ENCODE measurements at places on chromosomes 4 and X.
A peak's percentile ranks its signal among the peaks of the same experiment; 100 is the strongest.

- DNase-seq: no peak
These were observed 285.6 kb downstream of the GPAT3 start for GRCh38 chr4:83821493-83821892.

DNA sequence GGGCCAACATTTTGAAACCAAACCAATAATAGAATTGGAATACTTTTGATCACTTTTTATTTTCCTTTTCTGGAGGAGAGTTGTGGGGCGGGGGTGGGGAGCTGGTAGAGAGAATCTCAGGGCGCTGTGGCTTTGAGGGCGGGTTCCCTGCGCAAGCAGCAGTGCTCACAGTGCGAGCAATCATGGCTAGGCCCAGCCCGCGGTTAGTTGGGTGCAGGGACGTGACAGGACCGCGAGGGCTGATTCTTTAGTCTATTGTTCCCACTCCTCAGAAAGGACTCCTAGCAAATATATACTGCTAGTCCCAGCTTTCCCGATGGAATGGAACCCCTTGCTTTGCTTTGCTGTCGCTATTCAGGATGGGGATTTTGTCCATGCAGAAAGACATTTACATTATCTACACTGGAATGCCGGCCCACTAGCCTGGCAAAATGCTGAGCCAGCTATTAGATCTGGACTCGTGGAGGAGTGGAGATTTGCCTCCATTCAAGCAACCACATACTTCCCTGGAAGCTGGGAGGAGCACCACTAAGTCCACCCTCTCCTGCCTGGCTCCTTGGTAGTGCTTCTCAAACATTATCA is 23.9 kb upstream of the APLN start:
- no peak for DNase-seq

GRCh38 chr4:161936625-161937550 is 226.9 kb downstream of the FSTL5 start:
- DNase-seq: no peak

DNA sequence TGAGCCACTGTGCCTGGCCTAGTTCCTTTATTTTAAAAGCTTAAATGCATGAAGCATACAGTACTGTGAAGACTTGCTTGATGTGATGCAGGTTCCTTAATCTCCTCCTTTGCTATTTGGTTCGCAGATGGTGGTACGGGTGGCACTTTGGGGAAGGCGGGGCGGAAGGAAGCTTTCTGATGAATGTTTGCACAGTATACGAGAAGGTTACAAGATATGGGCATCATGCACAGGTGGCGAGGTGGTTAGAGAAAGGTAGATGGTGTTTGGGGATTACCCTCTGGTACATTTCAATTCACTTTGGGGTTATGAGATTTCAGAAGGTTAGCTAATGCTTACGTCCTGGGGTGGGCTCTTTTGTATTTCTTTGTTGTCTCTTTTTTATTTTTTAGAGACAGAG is 17.2 kb downstream of the RHOH start:
- DNase-seq: peak; percentile 56

- DNase-seq: no peak
These were observed 1126.9 kb downstream of the STPG2 start for GRCh38 chr4:97016186-97016907.

GRCh38 chrX:74922922-74923543 is 2.2 kb downstream of the NEXMIF start:
- DNase-seq: no peak

DNA sequence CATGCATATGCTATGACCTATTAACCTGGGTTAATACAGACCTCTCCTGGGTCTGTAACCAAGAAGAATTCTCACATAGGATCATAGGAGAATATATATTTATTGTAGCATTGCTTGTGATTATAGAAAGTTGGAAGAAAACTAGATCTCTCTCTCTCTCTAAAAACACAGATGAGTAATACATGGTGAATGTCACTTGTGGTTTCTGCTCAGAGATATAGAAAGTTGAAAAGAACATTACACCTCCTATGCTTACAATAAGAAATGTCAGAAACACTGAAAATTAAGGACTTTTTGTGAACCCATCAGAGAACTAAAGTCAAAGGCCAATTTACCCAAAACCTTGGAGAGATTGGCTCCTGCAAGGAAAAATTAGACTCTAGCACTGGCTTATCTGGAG is 1389.5 kb downstream of the FAM133A start:
- no peak for DNase-seq

DNA sequence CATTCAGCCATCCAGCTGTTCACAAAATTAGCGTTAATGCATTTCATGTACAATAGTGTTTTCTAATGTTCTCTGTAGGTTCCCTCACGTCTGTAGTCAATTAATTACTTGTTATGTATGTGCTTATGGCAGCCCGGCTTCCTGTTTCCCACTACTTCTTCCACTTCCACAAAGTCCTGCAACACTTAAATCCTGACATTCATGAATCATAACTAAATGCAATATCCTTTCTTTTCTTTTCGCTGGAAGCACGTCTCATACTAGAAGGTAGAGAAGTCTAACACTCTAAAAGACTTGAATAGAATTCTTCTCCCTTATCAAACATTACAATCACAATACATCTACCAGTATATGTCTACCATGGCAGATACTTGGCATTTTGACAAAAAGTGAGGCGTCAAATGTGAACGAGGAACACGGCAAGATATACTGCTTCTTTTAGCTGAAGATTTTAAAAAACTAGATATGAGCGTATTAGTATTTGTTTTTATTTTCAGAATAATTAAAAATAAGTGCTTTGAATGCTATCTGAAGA is 239.0 kb upstream of the DIAPH2 start:
- no peak for DNase-seq

DNA sequence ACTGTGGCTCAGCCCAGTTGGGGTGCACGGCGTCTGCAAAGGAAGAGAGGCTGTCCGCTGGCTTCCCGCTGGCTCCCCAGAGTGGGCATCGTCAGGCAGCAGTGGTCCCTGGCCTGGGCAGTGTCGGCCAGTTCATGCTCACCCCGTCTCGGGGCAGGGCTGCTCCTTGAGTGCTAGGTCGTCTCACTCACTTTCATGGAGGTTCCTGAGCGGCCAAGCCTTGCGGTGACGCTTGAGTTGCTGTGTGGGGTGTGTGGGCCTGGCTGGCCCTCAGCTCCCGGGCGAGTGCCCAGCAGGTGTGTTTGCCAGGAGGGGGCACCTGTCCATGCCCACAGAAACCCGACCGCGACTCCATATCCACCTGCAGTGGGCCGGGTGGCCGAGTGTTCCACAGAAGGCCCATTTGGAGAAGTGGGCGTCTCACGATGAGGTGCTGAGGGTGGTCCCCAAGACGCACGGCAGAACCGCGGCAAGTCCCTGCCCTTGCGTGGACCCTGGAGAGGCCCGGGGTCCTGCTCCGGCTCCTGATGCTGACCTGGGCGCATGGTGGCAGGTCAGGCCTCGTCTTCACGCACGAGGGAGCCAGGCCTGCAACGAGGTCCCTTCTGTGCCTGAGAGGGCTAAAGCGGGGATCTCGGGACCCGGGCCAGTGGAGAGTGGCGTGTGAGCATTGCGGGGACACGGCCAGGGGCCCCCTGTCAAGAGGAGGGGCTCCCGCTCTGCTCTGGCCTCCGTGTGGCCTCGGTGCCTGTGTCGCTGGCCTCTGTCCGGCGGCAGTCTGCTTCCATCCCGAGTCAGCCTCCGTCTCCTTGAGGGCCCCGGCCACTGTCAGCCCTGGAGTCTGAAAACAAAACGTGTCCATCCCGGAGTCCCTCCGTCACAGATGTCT is 18.5 kb upstream of the UVSSA start:
- DNase-seq: no peak

- DNase-seq: no peak
These were observed 16.5 kb downstream of the PDLIM5 start for GRCh38 chr4:94468093-94468769.

DNA sequence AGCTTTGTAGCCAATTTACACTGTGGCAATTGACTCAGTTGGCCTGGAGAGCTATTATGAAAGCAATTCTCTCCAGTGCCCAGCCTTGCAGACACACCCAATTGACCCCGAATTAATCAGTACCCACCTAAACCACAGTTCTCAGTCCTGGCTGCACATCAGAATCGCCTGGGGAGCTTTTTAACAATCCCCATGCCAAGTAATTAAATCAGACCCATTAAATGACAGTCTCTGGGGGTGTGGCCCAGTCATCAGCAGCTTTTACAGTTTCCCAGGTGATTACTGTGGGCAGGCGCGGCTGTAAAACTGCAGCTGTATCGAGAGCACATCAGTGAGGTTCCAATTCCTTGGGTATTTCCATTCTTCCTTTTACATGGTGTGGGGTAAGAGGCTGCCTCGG is 460.9 kb upstream of the FAT1 start:
- DNase-seq: no peak

DNA sequence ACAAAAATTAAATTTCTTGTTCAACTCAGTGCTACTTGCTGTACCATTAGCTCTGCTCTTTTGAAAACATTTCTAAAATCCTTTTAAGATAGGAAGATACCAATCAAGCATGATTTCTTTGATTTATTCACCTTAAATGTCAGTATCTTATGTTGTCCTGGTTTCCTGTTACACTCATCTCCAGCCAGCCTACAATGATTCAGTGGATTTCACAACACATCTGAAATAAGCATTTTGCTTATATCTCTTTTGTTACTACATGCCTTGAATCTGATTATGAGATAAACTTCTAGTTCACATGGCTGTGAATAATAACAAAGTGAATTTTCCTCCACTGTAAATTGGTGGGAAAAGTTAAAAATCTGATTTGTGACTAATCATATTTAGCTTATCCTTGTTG is 112.5 kb upstream of the BMP3 start:
- no peak for DNase-seq

- no peak for DNase-seq
These were observed 161.8 kb downstream of the MAB21L2 start for GRCh38 chr4:150743564-150744342.

GRCh38 chr4:82578935-82579334 is 17.1 kb upstream of the TMEM150C start:
- no peak for DNase-seq

DNA sequence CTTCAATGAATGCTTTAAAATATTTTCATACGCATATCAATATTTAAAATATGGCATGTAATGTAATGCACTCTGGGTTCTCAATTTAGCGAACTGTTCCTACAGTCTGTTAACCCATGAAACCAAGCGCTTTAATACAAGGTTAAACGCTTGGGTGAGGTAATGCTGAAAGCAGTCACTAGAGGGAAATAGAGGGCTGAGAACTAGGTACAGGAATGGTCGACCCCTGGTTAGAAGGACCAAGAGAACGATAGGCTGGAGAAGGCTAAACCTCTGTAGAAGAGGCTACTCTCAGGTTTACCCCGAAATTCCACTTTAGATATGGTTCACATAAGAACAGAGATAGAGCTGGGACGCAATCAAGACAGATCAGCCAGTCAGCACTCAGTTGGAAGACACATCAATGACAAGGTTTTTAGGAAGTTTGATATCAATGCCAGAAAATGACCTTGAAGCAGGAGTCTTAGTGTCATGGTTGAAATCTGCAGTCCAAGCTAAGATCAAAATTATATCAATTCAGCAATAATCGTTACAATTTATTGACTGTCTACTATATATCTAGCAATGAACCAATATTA is 26.9 kb downstream of the ARSJ start:
- no peak for DNase-seq

GRCh38 chr4:170580651-170581050 is 490.9 kb upstream of the AADAT start:
- no peak for DNase-seq

DNA sequence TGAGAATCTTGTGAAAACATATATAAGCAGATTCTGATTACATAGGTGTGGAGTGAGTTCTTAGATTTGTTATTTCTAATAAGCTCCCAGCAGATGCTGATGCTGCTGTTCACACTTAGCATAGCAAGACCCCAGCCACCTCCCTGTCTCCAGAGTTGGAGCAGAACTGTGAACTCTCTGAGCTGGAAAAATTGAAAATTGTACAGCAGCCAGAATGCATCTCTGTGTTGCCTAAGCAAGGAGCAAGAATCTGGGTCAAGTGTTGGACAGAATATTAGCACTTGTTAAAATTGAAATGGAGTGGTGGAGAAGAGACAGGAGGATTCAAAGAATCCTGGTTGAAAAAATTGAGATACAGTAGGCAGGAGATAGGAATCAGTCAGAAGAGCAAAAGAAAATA is 146.6 kb upstream of the FAM47C start:
- no peak for DNase-seq

GRCh38 chrX:2536974-2537373 is 36.2 kb upstream of the DHRSX start:
- no peak for DNase-seq

GRCh38 chr4:89055157-89056080 is 1.6 kb downstream of the FAM13A start:
- no peak for DNase-seq

GRCh38 chr4:86894455-86894854 is 2.2 kb upstream of the C4orf36 start:
- DNase-seq: no peak

DNA sequence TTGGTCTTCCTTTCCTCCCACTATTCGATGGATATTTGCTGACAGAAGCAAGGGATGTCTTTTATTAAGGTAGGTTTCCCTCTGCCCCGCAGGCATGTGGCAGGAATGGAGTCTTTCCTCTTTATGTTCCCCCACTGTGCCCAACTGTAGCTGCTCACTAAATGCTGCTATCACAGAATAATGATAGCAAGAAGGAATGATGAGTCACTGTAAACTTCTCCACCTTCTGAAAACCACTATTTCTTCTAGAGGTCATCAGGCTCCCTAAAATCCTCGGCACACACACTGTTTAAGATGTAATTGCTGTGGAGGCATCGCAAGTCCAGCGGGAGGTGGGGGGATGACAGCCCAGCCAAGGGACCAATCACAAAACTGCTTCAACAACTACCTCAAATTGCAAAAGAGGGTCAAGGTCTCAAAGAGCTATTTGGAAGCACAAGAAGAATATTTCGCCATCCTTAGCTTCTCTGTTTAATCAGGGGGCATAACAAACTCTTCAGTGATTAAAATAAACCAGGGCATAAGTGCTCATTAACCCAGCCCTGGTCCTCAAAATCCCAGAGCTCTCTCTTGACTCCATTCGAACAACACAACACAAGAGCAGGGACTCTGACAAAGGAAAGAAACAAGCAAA is 13.9 kb downstream of the QDPR start:
- DNase-seq: no peak

DNA sequence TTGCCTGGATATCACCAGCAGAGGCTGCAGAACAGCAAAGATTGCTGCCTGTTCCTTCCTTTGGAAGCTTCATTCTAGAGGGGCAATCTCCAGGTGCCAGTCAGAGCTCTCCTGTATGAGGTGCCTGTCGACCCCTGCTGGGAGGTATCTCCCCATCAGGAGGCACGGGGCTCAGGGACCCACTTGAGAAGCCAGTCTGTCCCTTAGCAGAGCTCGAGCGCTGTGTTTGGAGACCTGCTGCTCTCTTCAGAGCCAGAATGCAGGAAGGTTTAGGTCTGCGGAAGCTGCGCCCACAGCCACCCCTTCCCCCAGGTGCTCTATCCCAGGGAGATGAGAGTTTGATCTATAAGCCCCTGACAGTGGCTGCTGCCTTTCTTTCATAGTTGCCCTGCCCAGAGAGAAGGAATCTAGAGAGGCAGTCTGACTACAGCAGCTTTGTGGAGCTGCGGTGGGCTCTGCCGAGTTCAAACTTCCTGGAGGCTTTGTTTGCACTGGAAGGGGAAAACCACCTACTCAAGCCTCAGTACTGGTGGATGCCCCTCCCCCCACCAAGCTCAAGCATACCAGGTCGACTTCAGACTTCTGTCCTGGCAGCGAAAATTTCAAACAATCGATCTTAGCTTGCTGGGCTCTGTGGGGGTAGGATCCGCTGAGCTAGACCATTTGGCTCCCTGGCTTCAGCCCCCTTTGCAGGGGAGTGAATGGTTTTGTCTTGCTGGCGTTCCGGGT is 57.9 kb downstream of the DKK2 start:
- DNase-seq: no peak

GRCh38 chr4:97868097-97868496 is 275.2 kb downstream of the STPG2 start:
- no peak for DNase-seq
